ENCODE measurements at places on chromosomes 13 and 19. TPM values are rescaled to one million over a fixed set of nuclear protein-coding genes. Genes with fewer than 3 reads are reported as not detected.

Gene ZNF614
- total RNA-seq, result 9.0 TPM

Gene POU2F2
- total RNA-seq, result 12.0 TPM

Gene HSD17B14
- 21.1 TPM for total RNA-seq

Gene CNFN
- not detected for total RNA-seq

Gene GRK1
- not detected for total RNA-seq

Measured in dorsolateral prefrontal cortex (tissue), 122 donors.